ENCODE measurements at places on chromosomes 13 and 19.

DNA sequence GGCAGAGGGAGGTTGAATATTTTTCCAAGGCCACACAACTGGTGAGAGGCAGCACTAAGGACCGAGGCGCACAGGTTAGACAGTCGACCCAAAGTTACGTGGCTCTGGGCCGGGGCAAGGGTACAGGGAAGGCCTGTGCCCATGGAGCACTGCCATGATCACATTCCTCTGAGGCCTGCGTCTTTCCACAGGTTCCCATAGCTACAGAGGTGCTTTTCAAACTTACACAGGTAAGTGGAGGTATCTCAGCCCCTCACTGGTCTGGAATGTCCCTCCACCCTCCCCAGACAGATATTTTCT, 814 bp downstream of the ZNF211 start:
- DNase-seq, result no peak

- no peak for DNase-seq
Measured at GRCh38 chr13:39311619-39312018, 273.4 kb downstream of the NHLRC3 start.

DNA sequence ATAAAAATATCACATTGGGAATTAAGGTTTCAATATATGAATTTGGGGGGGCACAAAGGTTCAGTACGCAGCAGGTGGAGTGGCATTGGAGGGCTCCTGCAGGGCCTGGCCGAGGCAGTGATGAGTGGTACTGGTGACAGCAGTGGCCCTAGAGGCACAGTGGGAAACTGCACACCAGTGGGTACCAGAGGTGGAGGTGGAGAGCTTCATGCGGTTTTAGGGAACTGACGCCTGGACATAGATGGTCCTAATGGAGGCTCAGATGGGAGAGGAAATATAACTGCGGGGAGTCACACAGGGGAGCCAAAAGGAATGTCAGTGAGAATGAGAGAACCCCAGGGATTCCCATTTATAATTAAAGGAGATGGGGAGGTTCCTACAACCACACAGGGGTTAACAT, 156.2 kb downstream of the COG6 start:
- no peak for DNase-seq

DNA sequence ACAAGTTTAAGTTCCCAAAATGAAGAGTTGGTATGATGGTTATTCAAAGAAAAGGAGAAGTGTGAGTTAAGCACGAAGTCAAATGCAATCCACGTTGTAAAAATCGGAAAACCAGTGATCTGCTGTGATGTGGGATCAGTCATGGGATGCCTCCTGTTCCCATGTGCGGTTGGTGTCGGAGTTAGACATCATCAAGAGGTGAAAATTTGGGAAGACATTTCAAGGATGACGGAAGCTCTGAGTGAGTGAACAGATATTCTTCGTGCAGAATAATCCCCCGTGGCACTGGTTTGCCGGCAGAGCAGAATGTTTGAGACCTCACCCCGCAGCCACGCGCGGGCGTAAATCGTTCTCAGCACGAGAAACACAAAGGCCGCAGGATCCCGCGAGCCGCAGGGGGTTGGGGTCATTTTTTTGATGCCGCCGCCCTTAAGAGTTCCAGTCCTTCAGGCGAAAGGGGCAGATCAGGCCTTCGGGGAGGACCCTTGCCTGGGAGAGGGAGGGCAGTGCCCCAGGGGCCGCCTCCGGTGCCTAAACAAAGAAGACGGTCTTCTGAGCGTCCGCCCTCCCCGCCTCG, 13.7 kb upstream of the SOX1 start:
- no peak for DNase-seq

Data from activated CD4-positive, alpha-beta T cell treated with anti-CD3 and anti-CD28 coated beads for 48 hours (primary cell).